ENCODE measurements at places on chromosomes 16 and 17. TPM values are rescaled to one million over a fixed set of nuclear protein-coding genes. Genes with fewer than 3 reads are reported as not detected.

- H3K27ac ChIP-seq = no peak overlapping the region
- no peaks in the 10 kb centered on the region for H3K4me1 ChIP-seq
- peaks cover 2% of the 10 kb centered on the region for H3K27me3 ChIP-seq
- no peak overlapping the region for H3K4me3 ChIP-seq
Measured at GRCh38 chr16:55030944-55031343, 100.3 kb downstream of the IRX5 start.

DNA sequence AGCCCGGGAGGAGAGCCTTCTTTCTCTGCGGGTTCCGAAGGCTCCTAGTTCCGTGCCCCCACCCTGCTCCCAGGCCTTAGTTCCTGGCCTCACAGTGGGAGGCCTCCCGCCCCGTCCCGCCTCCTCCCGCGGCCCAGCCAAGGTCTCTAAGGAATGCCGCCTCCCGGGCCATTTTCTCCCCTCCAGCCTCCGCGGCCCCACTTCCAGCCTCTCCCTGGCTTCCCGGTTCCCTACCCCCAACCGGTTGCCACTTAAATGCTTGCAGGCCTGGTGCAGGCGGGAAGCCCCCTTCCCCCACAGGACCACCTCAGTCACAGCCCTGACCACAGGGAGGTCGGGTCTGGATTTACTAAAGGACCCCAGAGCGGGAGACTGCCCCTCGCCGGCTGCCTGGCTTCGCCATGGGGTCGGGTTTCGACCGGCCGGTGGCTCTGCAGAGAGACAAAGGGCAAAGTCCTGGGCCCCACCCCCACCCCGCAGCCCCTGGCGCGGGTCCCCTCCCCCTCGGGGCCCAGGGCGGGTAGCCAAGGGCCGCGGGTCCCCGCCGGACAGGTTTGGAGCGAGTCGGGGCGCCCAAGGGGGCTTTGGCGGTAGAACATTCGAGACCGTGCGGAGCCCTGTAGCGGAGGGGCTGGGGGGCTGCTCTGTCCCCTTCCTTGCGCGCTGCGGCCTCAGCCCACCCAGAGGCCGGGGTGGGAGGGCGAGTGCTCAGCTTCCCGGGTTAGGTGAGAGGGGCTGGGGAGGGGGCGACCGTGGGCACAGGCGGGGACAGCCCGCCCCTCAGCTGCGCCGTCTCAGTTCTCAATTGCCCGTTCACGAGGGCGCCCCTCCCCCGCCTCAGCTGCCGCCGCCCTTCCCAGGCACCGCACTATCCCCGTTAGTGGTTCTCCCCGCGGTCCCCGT lies 16.4 kb downstream of the IGF2BP1 start:
- H3K36me3 ChIP-seq = no peaks in the 10 kb centered on the region
- H3K4me3 ChIP-seq = no peak overlapping the region
- H3K27me3 ChIP-seq = peaks cover 57% of the 10 kb centered on the region
- no peak overlapping the region for H3K27ac ChIP-seq
- H3K4me1 ChIP-seq = no peaks in the 10 kb centered on the region

Gene TEKT5
- total RNA-seq = not detected

Gene PRAC1
- not detected for total RNA-seq

DNA sequence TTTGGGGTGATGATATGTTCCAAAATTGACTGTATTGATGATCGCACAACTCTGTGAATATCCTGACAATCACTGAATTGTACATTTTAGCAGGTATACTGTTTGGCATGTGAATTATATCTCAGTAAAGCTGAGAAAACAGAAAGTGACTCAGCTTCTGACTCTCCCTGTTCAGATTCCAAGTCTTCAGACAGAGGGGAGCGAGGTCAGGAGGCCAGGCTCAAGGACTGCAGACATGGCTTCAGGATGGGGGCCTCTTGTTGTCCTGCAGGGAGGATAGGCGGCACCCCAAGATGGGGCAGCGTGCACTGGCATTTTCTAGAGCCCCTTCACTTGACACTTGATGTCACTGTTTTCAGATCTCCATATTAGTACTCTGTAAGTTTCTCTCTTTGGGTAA lies 45.6 kb downstream of the KNOP1 start:
- H3K27me3 ChIP-seq = no peaks in the 10 kb centered on the region
- H3K36me3 ChIP-seq = peaks cover 32% of the 10 kb centered on the region
- no peak overlapping the region for H3K4me3 ChIP-seq
- H3K4me1 ChIP-seq = no peaks in the 10 kb centered on the region

DNA sequence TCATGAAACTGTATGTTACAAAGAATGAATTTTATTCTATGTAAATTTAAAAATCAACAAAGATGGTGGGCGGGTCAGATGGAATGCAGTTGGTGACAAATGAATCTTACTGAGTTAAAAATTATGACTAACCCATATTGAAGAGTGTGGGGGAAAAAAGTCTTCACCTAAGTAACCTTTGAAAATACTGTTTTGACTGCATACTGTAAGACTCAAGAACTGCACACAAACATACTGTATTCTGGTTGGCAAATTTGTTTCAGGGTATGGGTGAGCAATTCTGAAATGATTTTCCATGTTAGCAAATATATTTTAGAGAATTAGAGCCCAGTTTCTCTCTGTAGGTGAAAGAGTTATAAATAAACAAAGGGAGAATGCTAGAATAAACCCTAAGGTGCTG lies 153.7 kb upstream of the KCNJ18 start:
- no peak overlapping the region for H3K27ac ChIP-seq
- DNase-seq = no peak
- H3K27me3 ChIP-seq = no peaks in the 10 kb centered on the region
- no peaks in the 10 kb centered on the region for H3K4me1 ChIP-seq

Gene NPIPB8
- total RNA-seq = not detected

DNA sequence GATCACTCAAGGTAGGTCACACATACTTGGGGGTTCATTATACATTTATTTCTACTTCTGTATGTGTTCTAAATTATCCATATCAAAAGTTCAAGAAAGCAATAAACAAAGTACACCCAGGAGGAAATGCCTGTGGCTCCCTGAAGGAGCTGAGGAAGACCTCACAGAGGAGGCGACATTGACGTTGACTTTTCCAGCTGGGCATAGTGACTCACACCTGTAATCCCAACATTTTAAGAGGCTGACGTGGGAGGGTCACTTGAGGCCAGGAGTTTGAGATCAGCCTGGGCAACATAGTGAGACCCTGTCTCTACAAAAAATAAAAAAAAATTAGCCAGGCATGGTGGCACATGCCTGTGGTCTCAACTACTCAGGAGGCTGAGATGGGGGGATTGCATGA lies 16.3 kb downstream of the ITGAD start:
- no peaks in the 10 kb centered on the region for H3K27me3 ChIP-seq
- no peak for DNase-seq
- H3K4me3 ChIP-seq = no peak overlapping the region
- H3K4me1 ChIP-seq = no peaks in the 10 kb centered on the region
- H3K36me3 ChIP-seq = no peaks in the 10 kb centered on the region

Gene STH
- not detected for total RNA-seq

Gene RCVRN
- not detected for total RNA-seq

Gene HEATR9
- not detected for total RNA-seq

Gene SCIMP
- 9.0 TPM for total RNA-seq

Gene CCDC144A
- 4.0 TPM for total RNA-seq

Gene TVP23A
- total RNA-seq = 0.39 TPM

- no peaks in the 10 kb centered on the region for H3K4me1 ChIP-seq
- no peak overlapping the region for H3K4me3 ChIP-seq
- H3K27me3 ChIP-seq = no peaks in the 10 kb centered on the region
Measured at GRCh38 chr16:15837761-15838160, 19.1 kb downstream of the MYH11 start.

Gene SRSF2
- 220 TPM for total RNA-seq

DNA sequence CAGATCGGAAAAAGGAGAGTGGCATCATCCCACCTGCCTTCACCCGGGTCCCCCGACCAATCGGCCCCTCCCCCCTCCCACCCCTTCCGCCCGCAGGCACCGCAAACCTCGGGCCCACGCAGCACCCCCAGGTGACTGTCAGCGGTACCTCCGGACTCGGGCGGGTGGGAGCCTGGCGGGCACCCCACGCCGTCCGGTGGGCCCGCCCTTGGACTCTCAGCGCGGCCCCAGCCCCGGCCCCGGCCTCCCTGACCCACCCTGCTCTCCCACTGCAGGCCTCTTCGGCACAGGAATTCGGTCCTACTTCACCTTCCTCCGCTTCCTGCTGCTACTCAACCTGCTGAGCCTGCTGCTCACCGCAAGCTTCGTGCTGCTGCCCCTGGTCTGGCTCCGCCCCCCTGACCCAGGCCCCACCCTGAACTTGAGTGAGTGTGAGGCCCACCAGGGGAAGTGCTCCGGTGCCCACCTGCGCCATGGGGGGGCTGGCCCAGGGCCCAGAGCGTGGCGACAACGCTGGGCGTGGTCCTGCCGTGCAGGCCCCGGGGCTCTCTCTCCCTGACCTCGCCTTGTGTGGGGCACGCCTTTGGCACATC lies 1.6 kb downstream of the TMC8 start:
- no peak overlapping the region for H3K4me3 ChIP-seq
- peaks cover 11% of the 10 kb centered on the region for H3K27me3 ChIP-seq
- H3K27ac ChIP-seq = peak overlapping the region; percentile 16
- no peak for DNase-seq

- no peaks in the 10 kb centered on the region for H3K36me3 ChIP-seq
- no peaks in the 10 kb centered on the region for H3K27me3 ChIP-seq
- H3K4me3 ChIP-seq = no peak overlapping the region
- H3K4me1 ChIP-seq = peaks cover 31% of the 10 kb centered on the region
Measured at GRCh38 chr16:28181515-28181914, 30.2 kb downstream of the XPO6 start.

Gene ST6GALNAC1
- not detected for total RNA-seq

Gene EME1
- 0.30 TPM for total RNA-seq

DNA sequence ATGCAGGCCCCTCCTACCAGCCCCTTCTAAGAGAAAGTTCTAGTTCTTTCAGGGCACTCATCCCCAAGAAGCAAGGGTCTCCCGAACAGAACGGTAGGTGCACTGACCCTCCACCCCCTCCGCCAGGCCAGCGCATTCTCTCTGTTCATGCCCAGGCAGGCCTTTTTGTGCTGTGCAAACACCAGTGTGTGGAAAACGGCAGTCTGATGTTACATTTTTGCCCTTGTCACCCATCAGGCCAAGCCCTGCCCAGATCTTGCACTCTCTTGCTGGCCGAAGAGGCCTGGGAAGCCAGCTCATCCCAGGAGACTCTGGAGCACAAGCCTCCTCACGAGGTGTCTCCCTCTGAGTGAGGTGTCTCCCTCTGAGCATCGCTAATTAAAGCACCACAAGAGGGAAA lies 16.1 kb upstream of the MTSS2 start:
- no peak overlapping the region for H3K4me3 ChIP-seq
- no peaks in the 10 kb centered on the region for H3K36me3 ChIP-seq
- H3K27ac ChIP-seq = peak overlapping the region; percentile 96
- H3K27me3 ChIP-seq = no peaks in the 10 kb centered on the region
- DNase-seq = no peak

Gene TMEM92
- not detected for total RNA-seq

GRCh38 chr16:21646721-21647561 lies 5.5 kb downstream of the IGSF6 start:
- H3K4me1 ChIP-seq = peaks cover 55% of the 10 kb centered on the region
- no peak for DNase-seq
- H3K4me3 ChIP-seq = no peak overlapping the region

DNA sequence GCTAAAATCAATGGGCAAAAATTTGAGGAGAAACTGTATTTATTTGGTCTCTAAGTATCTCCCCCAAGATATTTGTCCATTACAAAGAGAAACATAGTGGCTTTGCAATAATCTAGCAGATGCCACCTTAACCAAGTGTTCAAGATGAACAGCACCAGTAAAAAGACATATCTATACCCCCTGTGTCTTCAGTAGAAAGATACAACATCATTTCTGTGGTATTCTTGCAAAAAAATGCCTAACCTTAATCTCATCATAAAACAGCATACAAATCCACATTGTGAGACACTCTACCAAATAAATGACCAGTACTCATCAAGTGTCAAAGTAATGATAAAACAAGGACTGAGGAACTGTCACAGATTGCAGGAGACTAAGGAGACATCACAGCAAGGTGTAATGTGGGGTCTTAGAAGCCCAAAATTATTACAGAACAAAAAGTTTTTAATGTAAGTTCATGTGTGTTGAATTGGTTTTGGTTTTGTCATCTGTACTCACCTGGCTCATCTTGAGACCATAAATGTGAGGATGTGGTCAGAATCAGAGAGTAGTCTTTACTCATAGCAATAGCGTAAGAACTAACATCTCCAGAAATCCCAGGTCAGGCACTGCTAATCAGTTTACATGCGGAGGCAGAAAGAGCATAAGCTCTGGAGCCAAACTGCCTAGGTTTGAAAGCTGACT lies 77.2 kb downstream of the AATF start:
- no peak overlapping the region for H3K4me3 ChIP-seq
- no peak for DNase-seq
- no peak overlapping the region for H3K27ac ChIP-seq
- H3K27me3 ChIP-seq = no peaks in the 10 kb centered on the region

Gene SNAI3
- total RNA-seq = not detected

Gene SPATA2L
- 7.7 TPM for total RNA-seq

DNA sequence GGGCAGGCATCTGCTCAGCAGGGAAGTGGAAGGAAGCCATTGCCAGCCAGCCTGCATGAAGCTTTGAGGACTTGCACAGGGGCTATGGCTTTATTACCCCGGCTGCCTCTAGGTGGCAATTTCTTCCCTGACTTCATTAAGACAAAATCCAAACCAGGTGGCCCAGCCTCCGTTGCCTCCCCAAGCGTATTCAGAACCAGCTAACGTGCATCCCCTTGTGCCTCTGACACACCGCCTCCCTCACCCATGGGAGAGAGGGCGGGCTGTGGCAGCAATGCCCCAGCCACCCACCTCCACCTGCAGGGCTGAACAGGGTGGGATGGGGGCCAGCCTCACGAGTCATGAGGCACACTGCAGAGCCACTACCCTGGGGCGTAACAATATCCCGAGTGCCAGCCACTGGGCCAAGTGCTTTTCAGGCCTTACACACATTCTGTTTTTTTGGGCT lies 6.8 kb downstream of the KIFC3 start:
- no peaks in the 10 kb centered on the region for H3K36me3 ChIP-seq
- H3K27ac ChIP-seq = no peak overlapping the region
- H3K27me3 ChIP-seq = no peaks in the 10 kb centered on the region
- peak; percentile 53 for DNase-seq
- H3K4me3 ChIP-seq = no peak overlapping the region

Gene ADORA2B
- total RNA-seq = 2.2 TPM

GRCh38 chr16:89038811-89039735 lies 54.6 kb upstream of the ACSF3 start:
- no peak overlapping the region for H3K4me3 ChIP-seq
- H3K36me3 ChIP-seq = no peaks in the 10 kb centered on the region
- no peaks in the 10 kb centered on the region for H3K4me1 ChIP-seq
- no peak for DNase-seq
- H3K27me3 ChIP-seq = peaks cover 35% of the 10 kb centered on the region
- no peak overlapping the region for H3K27ac ChIP-seq
